Activated gamma-delta T cell (primary cell): ENCODE measurements at places on chromosomes 4 and X.

- DNase-seq: peak; percentile 8
Observed at GRCh38 chr4:183797445-183798300, 107.4 kb upstream of the STOX2 start.

DNA sequence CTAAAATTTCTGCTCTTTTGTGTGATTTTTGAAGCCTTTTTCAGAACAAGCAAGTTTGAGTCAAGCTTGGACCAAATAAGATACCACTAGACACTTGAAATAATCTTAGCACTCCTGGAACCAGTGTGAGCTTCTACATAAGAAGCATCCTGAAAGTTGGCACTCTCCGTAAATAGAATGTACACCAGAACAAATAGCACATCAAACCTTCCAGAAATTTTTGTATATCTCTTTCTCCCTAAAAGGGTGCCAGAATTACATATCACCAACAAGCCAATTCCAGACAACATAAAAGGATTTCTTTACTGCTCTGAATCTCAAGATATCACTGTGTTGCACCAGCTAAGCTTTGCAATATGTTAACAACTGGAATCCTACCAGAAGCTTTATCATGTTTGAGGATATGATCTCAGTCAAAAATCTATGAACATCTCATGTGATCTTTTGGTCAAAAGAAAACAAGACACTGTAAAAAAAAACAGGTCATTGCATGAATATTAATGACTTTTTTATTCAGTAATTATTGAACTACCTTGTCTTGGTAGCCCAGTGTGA, 117.2 kb downstream of the PRSS12 start:
- DNase-seq: no peak

- no peak for DNase-seq
Observed at GRCh38 chrX:109874548-109874947, 128.4 kb upstream of the TMEM164 start.

DNA sequence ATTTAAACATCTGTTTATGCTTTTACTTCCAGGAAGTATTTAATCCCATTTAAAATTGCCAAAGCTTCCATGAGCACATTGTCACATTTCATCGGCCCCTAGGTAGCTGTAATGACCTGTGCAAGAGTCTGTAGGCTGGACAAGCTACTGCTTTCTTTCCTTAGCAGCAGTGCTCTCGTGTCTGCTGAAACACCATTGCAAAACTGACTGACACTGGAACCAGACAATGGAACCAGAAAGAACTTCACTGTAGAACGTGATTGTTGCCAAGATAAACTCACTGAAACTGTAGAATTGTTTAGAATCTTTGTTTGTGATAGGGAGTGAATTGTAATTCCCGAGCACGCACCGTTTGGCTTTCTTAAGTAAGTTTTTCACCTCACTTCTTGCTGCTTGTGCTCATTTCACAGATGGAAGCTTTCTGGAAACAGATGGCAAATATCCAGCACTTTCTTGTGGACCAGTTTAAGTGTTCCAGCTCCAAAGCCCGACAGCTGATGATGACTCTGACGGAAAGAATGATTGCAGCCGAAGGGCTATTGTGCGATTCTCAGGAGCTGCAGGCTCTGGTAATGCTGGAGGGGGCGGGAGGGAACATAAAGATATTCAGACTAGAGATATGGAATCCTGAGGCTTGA, 36.9 kb downstream of the EVC start:
- DNase-seq: no peak

- no peak for DNase-seq
Observed at GRCh38 chr4:123120473-123120872, 198.1 kb upstream of the NUDT6 start.

DNA sequence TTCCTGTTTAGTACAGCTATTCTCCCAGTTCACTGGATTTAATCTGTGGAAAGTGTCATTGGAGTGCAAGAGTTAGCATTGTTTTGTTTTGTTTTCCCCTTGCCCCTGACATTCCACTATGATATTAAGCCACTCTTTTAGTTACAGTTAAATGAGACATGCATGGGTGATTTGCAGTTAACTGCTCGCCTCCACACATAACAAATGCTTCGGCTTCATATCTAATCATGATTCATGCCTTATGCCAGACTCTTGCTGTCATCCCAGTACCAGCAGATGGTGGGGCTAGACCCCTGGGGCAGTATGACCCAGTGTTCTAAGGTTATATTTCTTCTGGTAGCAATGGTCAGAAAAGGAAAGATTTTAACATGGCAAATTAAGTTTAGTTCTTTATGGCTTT, 80.1 kb downstream of the RAP1GDS1 start:
- DNase-seq: no peak

DNA sequence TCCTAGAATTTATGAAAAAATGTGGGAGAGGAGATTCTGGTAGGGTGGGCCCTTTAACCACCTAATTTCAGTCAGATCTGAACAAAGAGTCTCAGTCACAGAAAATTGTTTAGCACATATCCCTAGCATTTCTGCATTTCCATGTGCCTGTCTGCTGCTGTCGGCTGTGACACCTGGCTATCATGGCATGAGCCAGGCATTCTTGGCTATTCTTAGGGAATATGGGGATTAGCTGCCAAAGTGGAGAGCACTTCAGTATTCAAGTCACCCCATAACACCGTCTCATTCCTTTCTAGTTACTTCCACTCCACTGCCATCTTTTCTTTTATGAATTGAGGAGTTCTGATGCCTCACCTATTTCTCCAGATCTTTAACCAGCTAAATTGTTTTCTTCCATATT, 211.5 kb downstream of the FRAS1 start:
- DNase-seq: no peak

GRCh38 chr4:41661442-41662076, 87.0 kb downstream of the PHOX2B start:
- no peak for DNase-seq

DNA sequence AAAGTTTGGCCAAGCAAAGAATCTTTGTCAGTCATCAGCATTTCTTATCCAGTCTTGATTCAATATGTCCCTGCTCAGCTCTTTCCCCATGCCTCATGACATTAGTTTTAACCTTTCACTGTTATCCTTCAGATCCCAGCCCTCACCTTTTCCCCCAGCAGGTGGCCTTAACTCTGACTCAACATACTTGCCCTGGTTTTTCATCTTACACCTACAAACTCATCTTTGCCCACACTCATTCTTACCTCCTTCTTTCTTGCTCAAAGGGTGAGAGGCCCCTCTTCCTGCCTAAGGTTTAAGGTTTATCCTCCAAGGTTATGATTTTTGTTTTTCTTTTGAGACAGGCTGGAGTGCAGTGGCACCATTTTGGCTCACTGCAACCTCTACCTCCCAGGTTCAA, 10.6 kb upstream of the ANXA5 start:
- DNase-seq: no peak

DNA sequence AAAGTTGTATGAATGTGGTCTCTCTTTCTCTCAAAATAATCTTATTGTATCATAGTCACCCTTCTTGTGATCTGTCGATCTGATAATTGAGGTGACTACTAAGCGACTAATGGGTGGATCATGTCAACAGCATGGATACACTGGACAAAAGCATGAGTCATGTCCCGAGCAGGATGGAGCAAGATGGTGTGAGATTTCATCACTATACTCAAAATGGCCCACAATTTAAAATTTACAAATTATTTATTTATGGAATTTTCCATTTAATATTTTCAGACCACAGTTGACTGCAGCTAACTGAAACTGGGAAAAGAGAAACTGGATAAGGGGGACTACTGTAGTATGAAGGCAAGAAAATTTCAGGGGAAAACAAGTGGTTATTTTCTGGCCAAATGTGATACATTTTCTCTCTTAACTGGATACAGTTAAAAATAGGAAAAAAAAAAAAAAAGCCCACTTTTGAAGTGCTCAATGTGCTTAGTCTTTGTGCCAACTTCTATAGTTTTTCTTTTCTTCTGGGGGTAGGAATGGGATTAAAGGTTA, 25.3 kb downstream of the FAM241A start:
- DNase-seq: no peak

GRCh38 chrX:40402831-40403533, 177.8 kb upstream of the ATP6AP2 start:
- no peak for DNase-seq

DNA sequence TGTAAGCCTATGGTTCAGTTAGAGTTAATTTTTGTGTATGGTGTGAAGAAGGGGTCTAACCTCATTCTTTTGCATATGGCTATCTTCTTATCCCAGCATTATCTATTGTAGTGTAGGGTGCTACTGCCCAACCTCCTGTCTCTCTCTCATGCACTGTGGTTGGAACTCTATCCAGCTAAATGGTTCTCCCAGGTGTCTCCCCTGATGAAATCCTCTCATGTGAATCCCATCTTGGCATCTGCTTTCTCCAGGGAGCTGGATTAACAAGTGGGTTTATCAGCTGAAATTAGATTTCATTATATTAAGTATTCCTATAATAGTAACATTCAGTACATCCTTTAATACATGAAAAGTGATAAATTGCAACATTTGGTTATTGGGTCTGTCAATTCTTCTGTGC, 224.7 kb upstream of the SFRP2 start:
- no peak for DNase-seq

DNA sequence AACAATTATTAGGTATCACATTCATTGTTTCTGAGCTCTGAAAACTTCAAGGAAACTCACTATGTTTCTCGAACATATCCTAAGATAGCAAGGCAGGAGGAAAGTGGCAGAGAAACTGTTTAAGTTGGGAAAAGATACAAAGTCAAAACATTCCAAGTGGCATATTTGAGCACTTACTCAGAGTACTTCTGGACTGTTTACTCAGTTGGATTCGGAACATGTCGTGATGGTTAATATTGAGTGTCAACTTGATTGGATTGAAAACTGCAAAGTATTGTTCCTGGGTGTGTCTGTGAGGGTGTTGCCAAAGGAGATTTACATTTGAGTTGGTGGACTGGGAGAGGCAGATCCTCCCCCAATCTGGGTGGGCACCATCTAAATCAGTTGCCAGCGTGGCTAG, 298.3 kb downstream of the IL1RAPL2 start:
- DNase-seq: no peak

- no peak for DNase-seq
Observed at GRCh38 chr4:109912706-109913595, at the start of gene EGF. TSS of gene EGF (plus strand) at chr4:109912883. CDS start at chr4:109913336, 453 bp downstream.

- no peak for DNase-seq
Observed at GRCh38 chrX:93461060-93461459, 212.3 kb downstream of the NAP1L3 start.

- no peak for DNase-seq
Observed at GRCh38 chr4:182177166-182177565, 66.0 kb upstream of the TENM3 start.

GRCh38 chr4:3291411-3291968, 1.3 kb upstream of the RGS12 start:
- DNase-seq: no peak

- DNase-seq: no peak
Observed at GRCh38 chr4:3158841-3159240, 84.4 kb downstream of the HTT start.

DNA sequence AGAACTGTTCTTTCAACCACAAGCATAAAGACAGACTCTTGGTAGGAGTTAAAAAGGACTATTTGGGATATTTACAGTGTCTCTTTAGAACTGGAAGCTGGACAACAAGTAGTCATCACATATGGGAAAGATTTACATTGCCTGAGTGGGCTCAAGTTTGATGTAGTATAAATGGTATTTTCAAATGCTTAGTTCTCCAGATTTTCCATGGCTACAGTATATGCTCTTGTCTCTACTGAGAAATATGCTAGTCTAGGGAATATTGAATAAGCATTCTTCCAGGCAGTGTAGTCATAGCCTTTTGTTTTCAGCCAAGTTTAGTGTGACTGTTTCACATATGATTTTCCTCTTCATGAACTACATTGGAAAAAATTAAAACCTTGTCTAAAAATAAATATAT, 315.6 kb downstream of the ARHGAP24 start:
- no peak for DNase-seq

GRCh38 chrX:12962041-12962504, 12.8 kb upstream of the TMSB4X start:
- DNase-seq: no peak

- no peak for DNase-seq
Observed at GRCh38 chr4:12576409-12576808, 907.7 kb downstream of the RAB28 start.

- DNase-seq: no peak
Observed at GRCh38 chr4:180060159-180060889, 2182.9 kb upstream of the TENM3 start.

DNA sequence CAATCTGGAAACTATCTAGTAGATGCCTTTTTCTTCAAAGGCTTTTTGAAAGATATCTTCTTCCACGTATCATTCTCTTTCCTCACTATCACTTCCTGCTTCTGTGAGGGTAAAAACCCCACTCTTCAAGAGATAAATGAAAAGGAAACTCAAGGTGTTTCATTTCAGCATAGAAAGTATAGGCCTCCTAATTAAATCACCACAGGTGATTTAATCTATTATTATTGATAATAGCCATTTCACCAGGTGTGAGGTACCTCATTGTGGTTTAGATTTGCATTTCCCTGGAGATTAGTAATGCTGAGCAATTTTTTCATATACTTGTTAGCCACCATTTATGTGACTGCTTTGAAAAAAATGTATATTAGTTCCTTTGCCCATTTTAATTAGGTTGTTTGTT, 92.0 kb upstream of the EMCN start:
- no peak for DNase-seq

- DNase-seq: no peak
Observed at GRCh38 chr4:110612631-110613269, 10.1 kb downstream of the PITX2 start.

GRCh38 chr4:162075726-162076125, 88.1 kb downstream of the FSTL5 start:
- no peak for DNase-seq

- no peak for DNase-seq
Observed at GRCh38 chr4:67344594-67345380, 200.5 kb downstream of the CENPC start.
